ENCODE measurements at places on chromosomes 3 and 15.
A peak's percentile ranks its signal among the peaks of the same experiment; 100 is the strongest.

GRCh38 chr15:41575282-41575681 is 16.3 kb downstream of the TYRO3 start:
- no peak for DNase-seq

GRCh38 chr3:114223143-114223542 is 14.2 kb downstream of the ZNF80 start:
- DNase-seq: peak; percentile 86

- DNase-seq: no peak
Observed at GRCh38 chr3:195410546-195410945, 32.3 kb downstream of the ACAP2 start.

GRCh38 chr3:48896936-48897335 is 1.7 kb downstream of the SLC25A20 start:
- DNase-seq: no peak

GRCh38 chr3:187960820-187961219 is 193.1 kb upstream of the LPP start:
- DNase-seq: no peak

Measured in activated CD4-positive, alpha-beta T cell treated with anti-CD3 and anti-CD28 coated beads, Interleukin-10, Interleukin-2, amounts not matched to agents 100 ng/mL and 50 ng/mL, durations not matched to agents 16 hours and 8 hours (primary cell).